ENCODE measurements at places on chromosomes 12 and 14. TPM values are rescaled to one million over a fixed set of nuclear protein-coding genes. Genes with fewer than 3 reads are reported as not detected.

The PDE3A gene
- polyA plus RNA-seq, result not detected

The SOX5 gene
- polyA plus RNA-seq, result 3.9 TPM

The PCNX1 gene
- polyA plus RNA-seq, result 15.6 TPM

DNA sequence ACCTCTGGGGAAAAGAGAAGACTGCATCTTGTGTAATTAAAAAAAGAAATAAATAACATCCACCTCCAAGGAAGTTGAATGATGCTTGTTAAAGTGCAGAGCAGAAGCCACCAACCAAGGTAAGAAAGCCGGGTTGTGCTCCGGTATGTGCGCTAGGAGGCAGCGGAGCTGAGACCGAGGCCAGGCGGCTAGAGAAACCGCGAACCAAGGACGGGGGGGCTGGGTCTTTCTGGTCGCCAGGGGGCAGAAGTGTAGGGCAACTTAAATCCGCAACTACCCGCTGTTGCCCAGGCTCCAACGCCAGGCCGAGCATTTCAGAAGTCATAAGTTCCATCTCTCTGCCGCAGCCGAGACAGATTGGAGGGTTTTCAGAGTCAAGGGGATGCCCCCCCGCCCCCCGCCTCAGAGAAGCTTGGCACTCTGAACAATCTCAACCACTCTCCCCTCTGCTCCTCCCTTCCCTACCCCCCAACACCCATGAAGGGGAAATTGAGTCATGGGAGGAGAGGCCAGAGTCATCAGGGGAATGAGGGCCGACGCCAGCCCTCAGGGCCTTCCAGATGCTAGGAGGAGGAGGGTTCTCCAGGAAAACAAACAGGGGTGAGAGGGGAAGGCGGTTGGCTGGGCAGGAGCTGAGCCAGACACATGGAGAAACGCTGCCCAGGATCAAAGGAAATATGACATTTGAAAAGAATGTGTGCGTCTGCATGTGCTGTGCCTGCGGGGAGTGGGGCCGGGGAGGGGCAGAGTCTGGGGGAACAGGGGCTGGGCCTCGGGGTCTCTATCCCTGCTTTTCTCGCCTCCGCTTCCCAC, 2.2 kb upstream of the NFATC4 start:
- H3K27me3 ChIP-seq, result no peaks in the 10 kb centered on the region
- peak; percentile 92 for DNase-seq
- peak overlapping the region; percentile 52 for H3K4me3 ChIP-seq
- H3K36me3 ChIP-seq, result no peaks in the 10 kb centered on the region
- peak overlapping the region; percentile 70 for H3K27ac ChIP-seq

DNA sequence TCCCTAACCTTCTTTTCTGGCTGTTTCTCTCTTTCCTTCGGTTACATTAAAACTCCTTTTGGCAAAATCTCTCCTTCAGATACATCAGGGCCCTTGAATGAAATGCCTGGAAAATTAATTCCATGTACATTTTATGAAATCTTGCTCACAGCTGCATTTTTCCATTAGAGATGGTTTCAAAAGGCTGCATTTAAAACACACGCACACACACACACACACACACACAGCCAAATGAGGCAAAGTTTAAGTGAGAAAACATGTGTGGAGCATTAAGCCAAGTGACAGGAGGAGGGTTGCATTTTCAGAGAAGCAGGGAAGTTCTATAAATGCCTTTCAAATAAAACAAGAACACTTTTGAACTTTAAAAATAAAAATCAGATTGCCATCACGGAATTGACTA, 216.4 kb downstream of the LRIG3 start:
- no peak overlapping the region for H3K4me3 ChIP-seq
- no peaks in the 10 kb centered on the region for H3K36me3 ChIP-seq
- no peak overlapping the region for H3K27ac ChIP-seq
- no peaks in the 10 kb centered on the region for H3K27me3 ChIP-seq
- H3K4me1 ChIP-seq, result no peaks in the 10 kb centered on the region

DNA sequence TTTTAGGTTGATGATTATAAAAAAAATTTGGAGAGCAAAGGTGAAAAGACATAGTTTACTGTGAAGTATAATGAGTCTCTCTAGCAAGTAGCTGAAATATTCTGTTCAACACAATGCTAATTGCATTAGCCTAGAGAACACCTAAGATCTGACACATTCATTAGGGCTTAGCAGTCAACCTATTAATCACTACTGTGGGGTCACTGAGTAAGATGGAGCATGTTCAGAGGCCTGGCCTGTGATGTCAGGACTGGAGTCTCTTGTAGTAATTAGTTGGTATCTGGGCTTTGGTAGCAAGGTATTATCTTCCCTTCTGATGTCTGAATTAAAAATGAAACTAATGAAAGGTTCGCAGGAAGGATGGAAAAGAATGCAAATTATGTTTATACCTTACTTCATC, 112.7 kb downstream of the SLC16A7 start:
- no peak overlapping the region for H3K27ac ChIP-seq
- no peaks in the 10 kb centered on the region for H3K36me3 ChIP-seq
- no peak overlapping the region for H3K4me3 ChIP-seq

GRCh38 chr12:40146800-40147797, 41.2 kb upstream of the SLC2A13 start:
- H3K4me3 ChIP-seq, result no peak overlapping the region
- no peaks in the 10 kb centered on the region for H3K27me3 ChIP-seq
- no peak for DNase-seq
- H3K36me3 ChIP-seq, result no peaks in the 10 kb centered on the region

GRCh38 chr12:14264778-14265177, 100.7 kb upstream of the ATF7IP start:
- no peak overlapping the region for H3K4me3 ChIP-seq
- no peaks in the 10 kb centered on the region for H3K27me3 ChIP-seq
- DNase-seq, result no peak
- peaks cover 14% of the 10 kb centered on the region for H3K4me1 ChIP-seq

- peaks cover 25% of the 10 kb centered on the region for H3K4me1 ChIP-seq
- H3K4me3 ChIP-seq, result peak overlapping the region; percentile 23
- H3K36me3 ChIP-seq, result no peaks in the 10 kb centered on the region
- H3K27me3 ChIP-seq, result peaks cover 3% of the 10 kb centered on the region
- peak overlapping the region; percentile 17 for H3K27ac ChIP-seq
These were observed 10.6 kb downstream of the CEP128 start for GRCh38 chr14:80930836-80931389.

- H3K36me3 ChIP-seq, result no peaks in the 10 kb centered on the region
- H3K27me3 ChIP-seq, result no peaks in the 10 kb centered on the region
- H3K4me3 ChIP-seq, result no peak overlapping the region
- no peak for DNase-seq
These were observed 109.1 kb downstream of the NEDD1 start for GRCh38 chr12:97016163-97016562.

DNA sequence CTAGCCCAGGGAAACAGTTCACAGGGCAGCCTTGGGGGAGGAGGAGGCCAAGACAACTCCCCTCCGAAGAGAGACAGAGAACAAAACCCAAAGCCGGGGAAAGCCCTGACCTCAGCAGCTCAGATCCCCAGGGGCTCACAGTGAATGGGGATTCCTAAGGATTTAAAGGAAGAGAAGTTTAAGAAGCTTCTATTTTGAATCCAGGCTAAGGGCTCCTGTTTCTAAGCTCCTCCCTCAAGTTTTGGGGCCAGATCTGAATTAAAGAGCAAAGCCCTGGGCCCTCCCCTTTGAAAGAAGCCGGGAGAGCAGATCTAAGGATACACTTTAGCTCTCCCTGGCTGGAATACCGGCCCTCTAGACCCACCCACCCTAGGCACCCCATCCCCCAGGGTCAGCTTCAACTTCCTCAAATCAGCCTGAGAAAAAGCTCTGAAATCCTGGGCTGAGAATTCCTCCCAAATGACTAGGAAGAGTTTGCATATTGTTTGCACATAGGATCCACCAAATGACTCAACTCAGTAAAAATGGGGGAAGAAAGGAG, 3.9 kb downstream of the KDM2B start:
- no peak for DNase-seq
- no peak overlapping the region for H3K4me3 ChIP-seq
- peaks cover 34% of the 10 kb centered on the region for H3K4me1 ChIP-seq
- H3K36me3 ChIP-seq, result peaks cover 16% of the 10 kb centered on the region
- no peak overlapping the region for H3K27ac ChIP-seq
- no peaks in the 10 kb centered on the region for H3K27me3 ChIP-seq

DNA sequence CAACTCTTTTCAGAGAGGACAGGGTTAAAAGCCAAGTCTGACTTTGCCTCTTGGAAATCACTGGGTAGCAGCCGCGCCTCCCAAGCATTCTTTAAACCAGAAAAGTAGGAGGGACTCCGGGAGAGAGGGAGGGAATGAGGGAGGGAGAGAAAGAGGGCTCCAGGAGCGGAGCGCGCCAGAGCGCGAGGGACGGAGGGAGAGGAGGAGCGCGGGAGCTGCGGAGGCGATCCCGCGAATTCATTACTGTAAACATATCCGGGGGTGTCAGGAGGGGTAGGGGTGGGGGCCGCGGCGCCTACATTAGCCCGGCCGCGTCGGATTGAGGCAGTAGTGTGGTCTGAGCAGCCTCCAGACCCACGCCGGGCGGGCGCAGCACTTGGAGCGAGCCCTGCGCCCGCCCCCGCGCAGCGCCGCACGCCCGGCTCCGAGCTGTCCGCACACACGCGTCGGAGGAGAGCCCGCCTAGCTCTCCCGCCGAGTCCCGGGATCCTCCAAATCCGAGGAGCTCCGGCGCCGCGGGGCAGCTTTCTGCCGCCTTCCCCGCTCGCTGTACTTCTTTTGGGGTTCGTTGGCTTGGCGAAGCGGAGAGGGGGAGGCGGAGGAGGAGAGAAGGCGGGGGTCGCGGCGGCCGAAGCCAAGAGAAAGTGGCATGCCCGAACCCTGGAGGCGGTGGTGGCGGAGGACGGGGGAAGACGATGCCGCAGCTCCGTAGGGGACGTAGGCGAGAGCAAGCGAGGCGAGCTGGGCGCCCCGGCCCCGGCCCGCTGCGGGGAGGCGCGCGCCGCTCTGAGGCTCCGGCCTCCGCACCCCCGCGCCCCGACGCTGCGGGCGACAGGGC, 3.3 kb downstream of the FLRT2 start:
- no peak overlapping the region for H3K27ac ChIP-seq
- H3K4me1 ChIP-seq, result peaks cover 3% of the 10 kb centered on the region
- H3K4me3 ChIP-seq, result no peak overlapping the region
- no peaks in the 10 kb centered on the region for H3K27me3 ChIP-seq

DNA sequence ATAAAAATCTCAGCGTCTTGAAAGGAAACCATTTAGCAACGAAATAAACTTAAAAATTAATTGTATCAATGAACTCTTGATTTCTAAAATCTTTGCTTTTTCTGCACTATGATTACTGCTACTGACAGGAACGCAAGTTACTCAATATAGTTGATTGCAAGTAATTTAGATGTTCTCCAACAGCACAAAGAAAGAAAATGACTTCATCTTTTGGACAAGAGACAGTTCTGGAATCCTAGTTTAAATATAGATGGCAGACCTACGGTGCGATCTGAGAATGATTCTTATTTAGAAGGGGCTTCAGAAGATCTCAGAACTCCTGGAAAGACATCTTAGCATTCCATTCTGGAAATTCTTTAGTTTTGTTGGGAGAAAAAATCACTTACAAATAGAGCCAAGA, 1.4 kb upstream of the SUDS3 start:
- H3K4me1 ChIP-seq, result peaks cover 43% of the 10 kb centered on the region
- no peak for DNase-seq
- no peak overlapping the region for H3K4me3 ChIP-seq
- H3K36me3 ChIP-seq, result peaks cover 7% of the 10 kb centered on the region
- no peak overlapping the region for H3K27ac ChIP-seq

- H3K36me3 ChIP-seq, result no peaks in the 10 kb centered on the region
- H3K27ac ChIP-seq, result no peak overlapping the region
- DNase-seq, result no peak
These were observed 357.9 kb upstream of the TMEM132C start for GRCh38 chr12:127909041-127909440.

DNA sequence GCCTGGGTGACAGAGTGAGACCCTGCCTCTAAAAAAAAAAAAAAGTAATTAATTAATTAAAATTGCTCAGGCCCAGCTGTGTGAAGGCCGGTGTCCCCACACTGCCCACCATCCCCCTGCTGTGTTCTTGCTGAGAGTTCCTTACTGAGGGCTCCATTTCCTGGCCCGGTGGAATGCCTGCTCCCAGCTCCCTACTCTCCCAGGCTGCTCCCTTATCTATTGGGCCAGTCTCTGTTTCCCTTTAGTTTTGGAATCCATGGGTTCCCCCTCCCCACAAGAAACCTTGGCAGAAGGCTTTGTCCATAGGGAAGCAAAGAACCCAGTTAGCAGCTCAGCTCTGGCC, 19.0 kb downstream of the MLXIP start:
- H3K36me3 ChIP-seq, result no peaks in the 10 kb centered on the region
- no peak overlapping the region for H3K4me3 ChIP-seq
- no peak overlapping the region for H3K27ac ChIP-seq
- H3K4me1 ChIP-seq, result peaks cover 31% of the 10 kb centered on the region

- no peak for DNase-seq
- H3K36me3 ChIP-seq, result no peaks in the 10 kb centered on the region
- H3K4me3 ChIP-seq, result no peak overlapping the region
- H3K4me1 ChIP-seq, result no peaks in the 10 kb centered on the region
These were observed 207.6 kb downstream of the EMP1 start for GRCh38 chr12:13404111-13404628.

GRCh38 chr14:49451938-49452337, 134.2 kb downstream of the RPS29 start:
- no peaks in the 10 kb centered on the region for H3K36me3 ChIP-seq
- no peaks in the 10 kb centered on the region for H3K4me1 ChIP-seq
- no peak overlapping the region for H3K27ac ChIP-seq
- no peak overlapping the region for H3K4me3 ChIP-seq
- no peaks in the 10 kb centered on the region for H3K27me3 ChIP-seq
- no peak for DNase-seq

DNA sequence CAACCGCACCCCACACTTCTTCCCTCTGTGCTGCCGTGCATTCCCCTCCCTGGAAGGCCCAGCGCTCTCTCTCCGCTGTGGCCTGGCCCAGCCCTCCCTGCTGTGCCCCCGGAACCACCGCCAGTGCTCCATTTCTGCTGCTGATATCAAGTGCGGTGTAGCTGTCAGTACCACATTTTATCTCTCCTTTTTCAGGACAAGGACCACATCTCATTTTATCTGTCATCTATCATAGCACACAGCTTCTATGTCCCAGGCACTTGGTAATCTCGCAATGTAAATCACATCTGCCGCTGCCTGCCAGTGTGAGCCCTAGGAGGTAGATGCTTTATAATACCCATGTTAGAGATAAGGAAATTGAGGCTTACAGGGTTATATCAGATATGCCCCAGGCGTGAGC, 18.3 kb downstream of the IL31 start:
- H3K4me3 ChIP-seq, result no peak overlapping the region
- H3K4me1 ChIP-seq, result no peaks in the 10 kb centered on the region
- no peak for DNase-seq
- no peak overlapping the region for H3K27ac ChIP-seq
- no peaks in the 10 kb centered on the region for H3K27me3 ChIP-seq

DNA sequence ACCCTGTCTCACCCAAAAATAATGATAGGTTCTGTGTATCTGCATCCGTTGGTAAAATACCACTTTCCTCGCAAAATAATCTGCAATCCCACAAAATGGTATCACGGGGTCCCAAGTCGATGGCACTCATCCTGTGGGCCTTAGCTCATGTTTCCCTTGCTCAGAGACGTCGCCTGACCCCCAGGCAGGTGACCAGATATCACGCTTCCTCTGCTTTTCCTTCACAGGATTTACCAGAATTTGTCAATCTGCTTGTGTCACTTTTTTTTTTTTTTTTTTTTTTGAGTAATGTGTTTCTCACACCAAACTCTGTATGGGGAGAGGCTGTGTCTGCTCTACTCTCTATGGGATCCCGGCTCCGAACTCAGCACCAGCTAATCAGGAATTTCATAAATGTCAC, 162.7 kb downstream of the PRKCH start:
- no peaks in the 10 kb centered on the region for H3K27me3 ChIP-seq
- no peak overlapping the region for H3K4me3 ChIP-seq
- no peak for DNase-seq
- no peaks in the 10 kb centered on the region for H3K36me3 ChIP-seq
- H3K4me1 ChIP-seq, result peaks cover 17% of the 10 kb centered on the region
- H3K27ac ChIP-seq, result no peak overlapping the region
